ENCODE measurements at places on chromosomes 4 and X. TPM values are rescaled to one million over a fixed set of nuclear protein-coding genes. Genes with fewer than 3 reads are reported as not detected.

PLXNA3 gene
- 10.8 TPM for total RNA-seq

FAM47B gene
- not detected for total RNA-seq

LAP3 gene
- total RNA-seq = 62.6 TPM

NWD2 gene
- total RNA-seq = not detected

RASL11B gene
- 1.6 TPM for total RNA-seq

PPP1R3F gene
- 0.78 TPM for total RNA-seq

GC gene
- not detected for total RNA-seq

CCDC120 gene
- total RNA-seq = 6.6 TPM

REELD1 gene
- total RNA-seq = not detected

BST1 gene
- total RNA-seq = 1.7 TPM

EREG gene
- 77.0 TPM for total RNA-seq

MAGEA11 gene
- total RNA-seq = not detected

STOX2 gene
- total RNA-seq = 0.08 TPM

PAGE5 gene
- total RNA-seq = not detected

FAM200B gene
- 25.0 TPM for total RNA-seq

SPANXB1 gene
- not detected for total RNA-seq

MYL5 gene
- total RNA-seq = 3.7 TPM

F8A1 gene
- 2.4 TPM for total RNA-seq

ITGB1BP2 gene
- total RNA-seq = 0.23 TPM

NXF2B gene
- total RNA-seq = not detected

All from hair follicular keratinocyte (primary cell).